ENCODE measurements at places on chromosomes 4 and X.

- DNase-seq, result no peak
Measured at GRCh38 chr4:20255251-20255586, 3.5 kb downstream of the SLIT2 start.

- peak; percentile 1 for DNase-seq
Measured at GRCh38 chr4:79141530-79141929, 184.3 kb downstream of the NAA11 start.

DNA sequence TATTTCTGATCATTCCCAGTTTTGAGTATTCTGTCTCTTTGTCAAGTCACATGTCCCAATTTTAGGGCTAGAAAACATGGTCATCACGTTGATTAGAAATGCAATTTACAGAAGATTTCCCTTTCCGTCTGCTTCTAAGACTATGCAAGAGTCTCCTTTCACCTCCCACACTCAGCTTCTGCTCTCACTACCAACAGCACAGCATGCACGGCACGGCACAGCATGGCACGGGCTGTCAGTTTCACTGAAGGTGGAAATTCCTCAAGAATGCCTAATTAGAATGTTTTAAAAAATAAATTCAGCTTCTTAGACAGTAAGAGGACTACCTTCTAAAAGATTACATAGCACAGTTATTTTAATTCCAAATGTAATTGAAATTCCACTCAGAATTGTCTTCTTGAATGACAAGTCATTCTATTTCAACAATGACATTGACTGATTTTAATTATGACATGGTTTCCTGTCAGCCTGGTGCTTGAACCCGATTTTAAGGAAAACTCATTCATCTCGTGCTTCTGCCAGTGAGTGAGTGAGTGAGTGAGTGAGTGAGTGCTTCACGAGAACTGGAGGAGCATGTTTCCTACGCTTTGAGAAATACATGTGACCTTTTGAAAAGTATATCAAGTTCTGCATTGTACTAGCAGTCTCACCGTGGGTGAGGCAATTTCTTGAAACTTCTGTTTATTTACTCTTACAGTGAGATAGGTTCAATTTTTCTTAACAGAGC, 124.8 kb upstream of the SORBS2 start:
- DNase-seq, result no peak

GRCh38 chrX:16610121-16610621, 39.8 kb upstream of the S100G start:
- DNase-seq, result peak; percentile 74

DNA sequence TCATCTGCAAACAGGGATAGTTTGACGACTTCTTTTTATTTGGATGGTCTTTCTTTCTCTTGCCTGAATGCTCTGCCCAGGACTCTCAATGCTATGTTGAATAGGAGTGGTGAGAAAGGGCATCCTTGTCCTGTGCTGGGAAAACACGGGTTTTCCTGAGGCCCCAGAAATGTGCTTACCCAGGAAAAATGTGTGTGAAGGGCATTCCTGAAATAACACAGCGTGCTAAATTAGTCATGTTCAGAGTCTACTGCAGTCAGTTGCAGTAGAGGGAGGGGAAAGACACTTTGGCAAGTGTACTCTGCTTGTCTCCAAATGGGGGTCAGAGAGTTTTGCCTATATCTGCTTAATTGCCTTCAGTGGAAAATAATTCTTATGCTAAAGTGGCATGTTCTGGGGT, 153.9 kb downstream of the CCNG2 start:
- no peak for DNase-seq

DNA sequence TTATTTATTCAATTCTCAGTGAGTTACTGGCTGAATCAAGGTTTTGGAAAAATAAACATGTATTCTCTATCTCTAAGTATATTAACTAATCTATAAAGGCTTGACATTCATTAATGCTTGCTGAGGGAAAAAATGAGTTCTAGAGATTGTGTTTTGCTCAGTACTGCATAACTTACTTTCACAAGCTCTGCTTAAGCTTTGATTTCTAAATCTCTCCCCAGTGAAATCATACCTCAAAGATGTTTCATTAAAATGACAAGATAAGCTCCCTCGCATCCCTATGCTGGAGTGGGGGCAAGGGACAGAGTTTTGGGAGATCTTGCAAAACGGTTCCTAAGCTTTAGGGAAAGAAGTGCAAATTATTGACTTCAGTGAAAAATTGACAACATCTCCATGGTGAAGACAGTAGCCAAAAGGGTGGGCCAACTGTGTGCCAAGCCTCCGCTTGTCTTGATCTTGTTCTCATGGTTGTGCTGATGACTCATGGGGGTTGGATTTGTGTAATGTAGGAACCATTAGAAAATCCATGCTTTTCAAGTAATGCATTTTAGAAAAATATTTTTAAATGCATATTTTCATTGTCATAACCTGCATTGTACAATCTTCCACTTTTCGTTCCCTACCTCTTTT, 521.4 kb downstream of the RPA4 start:
- DNase-seq, result peak; percentile 34

- DNase-seq, result no peak
Measured at GRCh38 chrX:57641338-57641737, 38.7 kb downstream of the NLRP2B start.

- no peak for DNase-seq
Measured at GRCh38 chr4:111213531-111213930, 590.7 kb upstream of the PITX2 start.

GRCh38 chrX:50470103-50471031, at the start of gene DGKK:
DGKK (minus strand) TSS chrX:50470825; CDS start chrX:50470678, 147 bp downstream.
- no peak for DNase-seq

DNA sequence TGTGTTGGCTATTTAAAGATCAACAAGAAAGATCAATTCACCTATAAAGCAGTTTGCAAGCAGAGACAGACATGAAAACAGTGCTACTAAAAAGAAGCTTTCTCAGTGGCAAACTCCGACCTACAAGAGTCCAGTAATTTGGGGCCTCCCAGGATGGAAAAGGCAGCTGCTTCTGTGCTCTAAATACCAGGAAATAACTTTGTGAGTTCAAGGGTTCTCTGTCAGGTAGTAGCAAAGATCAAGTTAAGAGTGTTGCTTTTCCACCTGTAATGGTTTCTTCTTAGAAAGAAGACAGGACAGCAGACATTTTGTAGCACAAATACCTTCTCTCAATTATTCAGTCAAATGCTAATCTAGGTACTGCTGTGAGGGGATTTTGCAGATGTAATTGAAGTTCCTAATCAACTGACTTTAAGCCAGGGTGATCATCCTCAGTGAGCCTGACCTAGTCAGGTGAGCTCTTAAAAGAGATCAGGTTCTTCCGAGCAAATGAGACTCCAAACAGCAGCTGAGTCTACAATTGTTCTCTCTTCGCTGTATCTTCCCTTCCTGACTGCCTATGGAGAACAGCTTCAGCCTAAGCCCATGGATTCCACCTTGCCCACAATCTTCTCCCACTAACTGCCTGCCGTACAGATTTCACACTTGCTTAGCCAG, 13.5 kb downstream of the ANKRD17 start:
- DNase-seq, result no peak

- DNase-seq, result no peak
Measured at GRCh38 chr4:18536428-18536827, 514.9 kb upstream of the LCORL start.

DNA sequence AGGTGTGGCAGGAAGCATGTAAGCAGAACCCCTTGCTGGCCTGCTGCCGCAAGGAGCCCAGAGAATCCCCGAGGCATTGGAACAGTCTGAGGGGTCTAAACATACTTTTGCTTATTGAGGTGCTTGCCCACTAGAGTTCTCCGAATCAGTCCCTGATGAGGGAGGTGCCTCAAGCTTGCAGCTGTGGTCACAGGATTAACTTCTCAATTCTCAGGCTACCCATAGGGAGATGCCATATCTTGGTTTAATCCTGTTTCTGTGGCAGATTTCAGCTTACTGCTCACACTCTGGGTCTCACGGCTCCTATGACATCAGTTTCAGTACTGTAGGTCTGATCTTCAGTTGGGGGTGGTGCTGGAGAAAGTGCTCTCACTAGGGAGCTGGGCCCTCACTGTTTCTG, 39.9 kb downstream of the CCNG2 start:
- no peak for DNase-seq

GRCh38 chrX:108033890-108034289, 11.0 kb upstream of the VSIG1 start:
- DNase-seq, result no peak

DNA sequence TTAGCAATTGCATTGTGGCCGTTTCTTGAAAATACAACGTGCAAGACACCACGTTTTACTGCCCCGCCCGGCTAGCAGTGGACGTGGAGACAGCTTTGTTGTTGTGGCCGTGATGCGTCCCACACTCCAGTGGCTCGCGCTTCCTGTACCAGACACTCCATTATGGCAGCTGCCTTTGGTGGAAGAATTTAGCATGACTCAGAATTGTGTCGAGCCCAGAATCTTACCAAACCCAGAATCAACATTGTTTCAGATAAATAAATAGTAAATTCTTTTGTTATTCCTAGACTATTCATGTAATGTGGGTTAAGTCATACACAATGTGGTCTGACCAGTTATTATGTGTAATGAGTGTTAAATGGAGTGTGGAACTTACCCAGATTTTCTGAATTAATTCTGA, 25.3 kb upstream of the S100P start:
- DNase-seq, result peak; percentile 80
